ENCODE measurements at places on chromosomes 12 and 14. TPM values are rescaled to one million over a fixed set of nuclear protein-coding genes. Genes with fewer than 3 reads are reported as not detected.

SLC2A3 gene
- total RNA-seq: 13.7 TPM

HHIPL1 gene
- 1.2 TPM for total RNA-seq

TMEM260 gene
- total RNA-seq: 5.1 TPM

VPS37B gene
- total RNA-seq: 13.3 TPM

DNA sequence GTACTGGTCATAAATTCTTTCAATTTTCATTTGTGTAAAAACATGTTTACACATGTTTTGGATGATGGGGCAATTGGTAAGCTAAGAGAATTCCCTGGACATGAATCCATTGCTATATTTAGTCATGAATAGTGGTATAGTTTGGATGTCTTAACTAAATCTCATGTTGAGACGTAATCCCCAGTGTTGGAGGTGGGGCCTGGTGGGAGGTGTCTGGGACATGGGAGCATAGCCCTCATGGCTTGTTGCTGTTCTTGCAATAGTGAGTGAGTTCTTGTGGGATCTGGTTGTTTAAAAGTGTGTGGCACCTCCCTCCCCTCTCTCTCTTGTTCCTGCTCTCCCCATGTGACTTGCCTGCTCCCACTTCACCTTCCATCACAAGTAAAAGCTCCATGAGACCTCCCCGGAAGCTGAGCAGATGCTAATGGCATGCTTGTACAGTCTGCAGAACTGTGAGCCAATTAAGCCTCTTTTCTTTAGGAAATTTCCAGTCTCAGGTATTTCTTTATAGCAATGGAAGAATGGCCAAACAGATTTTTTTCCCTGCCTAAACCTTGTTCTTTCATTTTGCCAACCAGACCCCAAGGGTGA is 33.6 kb downstream of the CTSG start:
- DNase-seq: no peak
- H3K4me3 ChIP-seq: no peak overlapping the region
- H3K4me1 ChIP-seq: no peaks in the 10 kb centered on the region
- H3K27ac ChIP-seq: no peak overlapping the region

DNA sequence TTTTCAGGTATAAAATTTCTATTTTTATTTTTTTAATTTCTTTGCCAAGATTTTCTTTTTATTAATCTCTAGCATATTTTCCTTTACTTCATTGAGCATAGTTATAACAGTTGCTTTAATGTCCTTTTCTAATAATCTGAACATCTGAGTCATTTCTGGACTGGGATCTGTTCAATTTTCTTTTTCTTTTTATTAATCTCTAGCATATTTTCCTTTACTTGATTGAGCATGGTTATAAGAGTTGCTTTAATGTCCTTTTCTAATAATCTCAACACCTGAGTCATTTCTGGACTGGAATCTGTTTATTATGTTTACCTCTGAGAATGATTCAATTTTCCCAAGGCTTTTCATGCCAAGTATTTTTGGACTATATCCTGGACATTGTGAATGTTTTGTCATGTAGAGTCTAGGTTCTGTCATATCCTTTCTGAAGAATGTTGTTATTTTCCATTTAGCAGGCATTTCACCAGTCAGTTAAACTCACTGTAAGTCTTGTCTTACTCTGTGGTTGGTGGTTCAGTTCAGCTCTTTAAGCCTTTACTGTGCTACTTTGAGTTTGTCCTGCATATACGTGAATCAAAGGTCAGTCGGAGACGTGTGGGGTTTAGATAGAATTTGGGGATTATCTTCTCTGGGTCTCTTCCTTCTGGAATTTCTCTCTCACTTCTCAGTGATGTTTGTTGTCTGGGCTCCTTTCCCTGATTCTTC is 20.3 kb downstream of the TTC6 start:
- H3K27ac ChIP-seq: no peak overlapping the region
- DNase-seq: no peak
- H3K36me3 ChIP-seq: peaks cover 3% of the 10 kb centered on the region
- H3K27me3 ChIP-seq: peaks cover 64% of the 10 kb centered on the region
- no peaks in the 10 kb centered on the region for H3K4me1 ChIP-seq

DNA sequence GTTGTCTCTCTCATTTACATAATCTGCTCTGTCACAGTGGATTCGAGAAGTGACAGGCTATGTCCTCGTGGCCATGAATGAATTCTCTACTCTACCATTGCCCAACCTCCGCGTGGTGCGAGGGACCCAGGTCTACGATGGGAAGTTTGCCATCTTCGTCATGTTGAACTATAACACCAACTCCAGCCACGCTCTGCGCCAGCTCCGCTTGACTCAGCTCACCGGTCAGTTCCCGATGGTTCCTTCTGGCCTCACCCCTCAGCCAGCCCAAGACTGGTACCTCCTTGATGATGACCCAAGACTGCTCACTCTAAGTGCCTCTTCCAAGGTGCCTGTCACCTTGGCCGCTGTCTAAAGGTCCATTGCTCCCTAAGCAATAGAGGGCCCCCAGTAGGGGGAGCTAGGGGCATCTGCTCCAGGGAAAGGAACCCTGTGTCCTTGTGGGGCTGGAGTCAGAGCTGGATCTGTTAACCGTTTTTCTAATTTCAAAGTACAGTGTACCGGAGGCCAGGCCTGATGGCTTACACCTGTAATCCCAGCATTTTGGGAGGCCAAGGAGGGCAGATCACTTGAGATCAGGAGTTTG is 5.1 kb downstream of the ERBB3 start:
- peaks cover 14% of the 10 kb centered on the region for H3K27me3 ChIP-seq
- H3K4me1 ChIP-seq: peaks cover 20% of the 10 kb centered on the region
- H3K27ac ChIP-seq: no peak overlapping the region
- H3K4me3 ChIP-seq: no peak overlapping the region
- DNase-seq: no peak

DNA sequence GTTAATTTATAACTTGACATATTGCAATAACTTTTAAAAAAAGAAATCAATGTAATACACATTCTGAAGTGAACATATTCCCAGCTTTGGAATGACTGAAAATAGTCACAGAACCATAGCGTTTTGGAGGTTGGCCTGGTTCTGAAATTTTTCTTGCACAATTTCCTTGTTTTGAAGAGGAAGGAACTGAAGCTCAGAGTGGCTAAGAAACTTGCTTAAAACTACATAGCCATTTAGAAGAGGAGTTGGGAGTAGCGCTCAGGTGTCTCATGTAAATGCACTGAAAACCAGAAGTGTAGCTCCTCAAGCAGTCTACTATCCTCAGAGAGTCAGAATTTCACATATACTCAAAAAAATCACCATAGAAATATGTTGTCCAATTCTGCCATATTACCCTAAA is 41.2 kb downstream of the SLC38A1 start:
- no peak overlapping the region for H3K27ac ChIP-seq
- no peak for DNase-seq
- no peaks in the 10 kb centered on the region for H3K36me3 ChIP-seq
- no peak overlapping the region for H3K4me3 ChIP-seq

DNA sequence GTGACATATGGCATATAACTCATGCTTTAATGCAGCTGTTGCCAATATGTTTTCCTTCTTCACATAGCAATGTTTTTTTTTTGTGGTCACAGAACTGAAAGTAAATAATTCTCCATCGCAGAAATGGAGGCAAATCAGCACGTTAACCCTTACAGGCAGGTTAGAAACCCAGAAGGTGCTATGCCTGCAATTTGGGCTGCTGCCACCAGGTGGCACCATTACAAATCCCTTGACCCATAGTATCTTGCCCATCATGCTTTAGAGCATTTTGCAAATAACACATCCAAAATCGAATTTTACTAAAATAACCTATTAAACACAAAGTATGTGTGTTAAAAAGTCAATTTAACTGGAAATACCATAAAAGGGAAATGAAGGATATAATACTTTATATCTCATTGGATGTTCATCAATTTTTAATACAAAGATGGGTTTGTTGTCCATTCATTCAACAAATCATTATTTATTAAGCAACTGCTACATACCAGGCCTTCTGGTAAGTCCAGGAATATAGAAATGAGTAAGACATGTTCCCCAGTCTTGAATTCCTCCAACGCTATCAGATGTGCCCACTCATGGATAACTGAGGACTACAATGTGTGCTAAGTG is 340.1 kb downstream of the GLT1D1 start:
- H3K36me3 ChIP-seq: no peaks in the 10 kb centered on the region
- no peaks in the 10 kb centered on the region for H3K4me1 ChIP-seq
- H3K27me3 ChIP-seq: no peaks in the 10 kb centered on the region
- no peak for DNase-seq
- no peak overlapping the region for H3K27ac ChIP-seq

- H3K4me1 ChIP-seq: peaks cover 80% of the 10 kb centered on the region
- no peak overlapping the region for H3K4me3 ChIP-seq
- H3K27me3 ChIP-seq: no peaks in the 10 kb centered on the region
- H3K36me3 ChIP-seq: no peaks in the 10 kb centered on the region
- H3K27ac ChIP-seq: peak overlapping the region; percentile 74
Measured at GRCh38 chr12:64656429-64656828, 46.1 kb downstream of the RASSF3 start.

DNA sequence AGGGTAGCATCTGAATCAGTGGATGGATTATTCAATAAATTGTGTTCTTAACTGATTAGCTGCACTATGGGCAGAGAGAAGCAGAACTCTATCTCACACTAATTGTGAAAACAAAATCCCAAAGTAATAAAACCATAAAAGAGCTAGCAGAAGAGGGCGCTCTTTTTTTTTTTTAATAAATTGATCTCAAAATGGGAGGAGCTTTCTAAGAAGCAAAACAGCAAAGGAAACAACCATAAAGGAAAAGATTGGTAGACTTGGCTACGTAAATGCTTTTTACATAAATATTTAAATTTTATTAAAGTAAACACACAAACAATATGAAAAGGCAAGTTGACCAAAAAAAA is 1.5 kb upstream of the TM7SF3 start:
- no peak for DNase-seq
- H3K4me3 ChIP-seq: no peak overlapping the region
- peak overlapping the region; percentile 93 for H3K27ac ChIP-seq
- H3K4me1 ChIP-seq: peaks cover 48% of the 10 kb centered on the region

Measured in left ventricle myocardium inferior (tissue), 1 donor.